ENCODE measurements at places on chromosomes 7 and 10. TPM values are rescaled to one million over a fixed set of nuclear protein-coding genes. Genes with fewer than 3 reads are reported as not detected.
A peak's percentile ranks its signal among the peaks of the same experiment; 100 is the strongest.

DNA sequence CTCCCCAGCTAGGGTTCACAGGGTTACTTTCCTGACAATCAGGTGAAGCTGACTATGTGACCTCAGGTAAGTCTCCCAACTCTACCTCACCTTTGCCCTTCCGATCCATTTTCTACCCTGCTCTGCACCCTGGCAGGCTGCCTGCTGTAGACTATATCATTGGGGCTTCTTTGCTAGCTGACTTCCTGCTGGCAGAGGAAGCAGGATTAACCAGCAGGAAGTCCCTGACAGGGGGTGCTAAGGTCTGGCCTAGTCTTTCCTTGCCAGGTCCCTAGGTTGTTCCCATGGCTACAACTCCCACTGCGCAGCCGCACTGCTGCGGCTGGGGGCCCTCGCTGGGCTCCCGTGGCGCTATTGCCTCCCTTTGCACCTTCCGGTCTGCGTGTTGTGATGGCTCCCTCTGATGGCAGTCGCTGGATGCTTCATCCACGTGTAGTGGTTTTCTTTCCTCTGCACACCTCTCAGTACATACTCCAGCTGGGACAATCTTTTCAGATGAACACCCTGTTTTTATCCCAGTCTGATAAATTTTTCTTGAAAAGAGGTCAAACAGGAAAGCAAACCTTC, 365.9 kb downstream of the REEP3 start:
- no peaks in the 10 kb centered on the region for H3K27me3 ChIP-seq
- no peaks in the 10 kb centered on the region for H3K36me3 ChIP-seq
- no peak overlapping the region for H3K4me3 ChIP-seq
- H3K27ac ChIP-seq, result no peak overlapping the region

- no peaks in the 10 kb centered on the region for H3K36me3 ChIP-seq
- no peaks in the 10 kb centered on the region for H3K27me3 ChIP-seq
- no peaks in the 10 kb centered on the region for H3K4me1 ChIP-seq
- no peak overlapping the region for H3K4me3 ChIP-seq
These were observed 123.0 kb downstream of the CXCL12 start for GRCh38 chr10:44261710-44262455.

DNA sequence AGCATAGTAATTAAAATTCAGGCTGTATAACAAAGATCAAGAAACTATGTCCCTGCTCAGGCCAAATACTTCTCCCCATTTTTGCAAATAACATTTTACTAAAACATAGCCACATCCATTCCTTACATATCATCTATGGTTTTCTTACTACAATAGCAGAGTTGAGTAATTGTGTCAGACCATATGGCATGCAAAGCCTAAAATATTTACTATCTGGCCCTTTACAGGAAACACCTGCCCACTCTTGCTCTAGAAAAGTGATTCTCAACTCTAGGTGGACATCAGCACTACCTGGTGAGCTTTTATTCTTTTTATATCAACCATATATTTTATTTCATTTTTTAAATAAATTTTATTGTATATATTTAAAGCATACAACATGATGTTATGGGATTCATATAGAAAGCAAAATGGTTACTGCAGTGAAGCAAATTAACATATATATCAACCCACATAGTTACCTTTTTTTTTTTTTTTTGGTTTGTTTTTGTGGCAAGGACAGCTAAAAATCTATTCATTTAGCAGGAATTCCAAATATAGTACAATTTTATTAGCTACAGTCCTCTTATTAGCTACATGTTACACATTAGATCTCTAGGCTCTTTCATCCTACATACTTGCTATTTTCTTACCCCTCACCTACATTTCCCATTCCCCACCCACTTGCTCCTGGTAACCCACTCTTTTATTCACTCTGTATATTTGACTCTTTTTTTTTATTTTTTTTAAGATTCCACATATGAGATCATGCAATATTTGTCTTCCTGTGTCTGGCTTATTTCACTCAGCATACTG, 19.6 kb downstream of the ABI1 start:
- H3K27ac ChIP-seq, result no peak overlapping the region
- DNase-seq, result no peak
- H3K27me3 ChIP-seq, result no peaks in the 10 kb centered on the region
- no peak overlapping the region for H3K4me3 ChIP-seq

DNA sequence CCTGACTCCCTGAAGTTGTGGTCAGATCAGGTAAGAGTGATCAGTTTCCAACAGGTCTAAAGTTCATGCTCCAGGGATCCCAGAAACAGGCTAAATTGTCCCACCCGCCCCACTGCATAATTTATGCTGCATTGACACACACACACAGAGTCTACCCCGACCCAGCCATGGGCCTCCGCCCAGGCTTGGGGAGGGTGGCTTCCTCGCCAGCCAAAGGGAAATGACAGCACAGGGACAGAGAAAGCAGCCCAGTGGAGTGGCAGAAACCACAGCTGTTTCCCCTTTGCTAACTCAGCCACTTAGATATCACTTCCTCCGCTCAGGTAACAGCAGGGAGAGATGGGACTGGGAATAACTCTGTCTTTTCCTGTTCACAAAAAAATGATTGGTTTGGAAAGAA, 9.4 kb downstream of the SH3PXD2A start:
- H3K4me1 ChIP-seq, result peaks cover 70% of the 10 kb centered on the region
- peak; percentile 46 for DNase-seq
- H3K4me3 ChIP-seq, result no peak overlapping the region
- no peaks in the 10 kb centered on the region for H3K27me3 ChIP-seq
- H3K36me3 ChIP-seq, result no peaks in the 10 kb centered on the region

DNA sequence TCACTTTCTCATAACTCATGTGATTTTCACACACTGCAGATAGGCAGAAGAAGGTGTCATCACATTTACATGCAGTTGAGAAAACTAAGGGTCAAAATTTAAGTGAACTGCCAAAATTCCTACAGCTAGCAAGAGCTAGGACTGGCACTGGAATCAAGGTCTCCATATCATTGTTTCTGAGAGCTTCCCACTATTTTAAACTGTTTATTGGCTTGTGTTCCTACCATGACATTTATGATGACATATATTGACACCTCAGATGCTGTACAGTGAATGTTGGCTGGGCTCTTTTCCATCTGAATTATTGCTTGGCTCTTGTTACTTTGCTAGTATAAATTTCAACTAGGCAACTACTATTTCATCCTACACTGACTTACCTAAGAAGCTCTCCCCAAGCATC, 2.0 kb downstream of the THSD7A start:
- no peak overlapping the region for H3K4me3 ChIP-seq
- no peaks in the 10 kb centered on the region for H3K27me3 ChIP-seq
- no peak for DNase-seq
- no peak overlapping the region for H3K27ac ChIP-seq

- no peaks in the 10 kb centered on the region for H3K36me3 ChIP-seq
- no peak overlapping the region for H3K27ac ChIP-seq
- H3K4me1 ChIP-seq, result peaks cover 8% of the 10 kb centered on the region
- no peaks in the 10 kb centered on the region for H3K27me3 ChIP-seq
These were observed 4.0 kb upstream of the VIPR2 start for GRCh38 chr7:159148430-159149395.

DNA sequence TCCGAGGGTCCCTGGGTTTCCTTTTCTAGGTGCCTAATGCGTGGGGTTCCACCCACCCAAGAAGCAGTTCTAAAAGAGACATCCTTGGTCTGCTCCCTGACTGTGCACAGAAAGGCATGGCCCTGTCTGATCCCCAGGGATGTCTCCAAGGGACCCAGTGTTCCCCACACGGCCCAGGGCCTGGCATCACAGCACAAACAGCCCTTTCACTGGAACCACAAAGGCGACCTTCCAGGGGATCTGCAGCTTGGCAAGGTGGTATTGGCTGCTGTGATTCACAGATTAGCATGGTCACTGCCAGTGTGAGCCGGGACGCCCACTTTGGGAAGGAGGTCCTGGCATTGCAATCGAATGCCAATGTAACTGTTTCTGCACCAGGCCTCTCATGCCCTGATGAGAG, 6.4 kb downstream of the KCNMA1 start:
- DNase-seq, result no peak
- H3K4me1 ChIP-seq, result peaks cover 75% of the 10 kb centered on the region
- no peaks in the 10 kb centered on the region for H3K27me3 ChIP-seq
- no peak overlapping the region for H3K4me3 ChIP-seq
- H3K27ac ChIP-seq, result peak overlapping the region; percentile 90
- H3K36me3 ChIP-seq, result no peaks in the 10 kb centered on the region

DNA sequence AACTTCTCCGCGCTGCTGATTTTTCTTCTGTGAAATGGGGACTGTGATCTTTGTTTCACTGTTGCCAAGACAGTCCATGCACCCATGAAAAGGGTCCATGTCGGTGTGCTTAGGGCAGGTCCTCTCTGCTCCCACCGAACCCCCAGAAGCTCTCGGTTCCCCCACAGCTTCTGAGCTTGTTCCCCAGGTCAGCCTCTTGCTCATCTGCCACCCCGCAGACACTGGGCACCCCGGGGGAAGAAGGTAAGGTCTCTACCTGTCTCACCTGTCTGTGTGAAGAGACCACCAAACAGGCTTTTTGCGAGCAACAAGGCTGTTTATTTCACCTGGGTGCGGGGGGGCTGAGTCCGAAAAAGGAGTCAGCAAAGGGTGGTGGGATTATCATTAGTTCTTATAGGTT, 66.2 kb upstream of the NANOS1 start:
- no peak overlapping the region for H3K27ac ChIP-seq
- H3K36me3 ChIP-seq, result no peaks in the 10 kb centered on the region
- peaks cover 44% of the 10 kb centered on the region for H3K4me1 ChIP-seq
- H3K4me3 ChIP-seq, result no peak overlapping the region
- no peak for DNase-seq
- no peaks in the 10 kb centered on the region for H3K27me3 ChIP-seq

DNA sequence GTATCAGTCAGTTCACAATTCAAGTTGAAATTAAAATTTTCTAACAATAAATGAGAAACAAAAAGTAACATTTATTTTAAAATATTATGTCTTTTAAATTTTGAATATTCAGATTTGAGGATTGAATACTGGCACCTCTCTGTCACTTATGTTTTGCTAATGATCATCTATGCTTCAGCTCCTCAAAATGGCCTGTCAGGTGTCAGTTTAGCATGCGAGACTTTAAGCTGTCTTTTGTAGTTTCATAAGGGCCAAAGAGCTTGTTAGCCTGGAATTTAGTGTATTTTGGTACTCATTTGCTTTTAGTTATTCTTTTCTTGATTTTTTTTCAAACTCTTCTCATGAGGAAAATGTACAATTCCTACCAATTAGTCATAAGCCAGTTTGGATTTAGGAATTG, 102.0 kb upstream of the RPA3 start:
- H3K36me3 ChIP-seq, result no peaks in the 10 kb centered on the region
- H3K4me1 ChIP-seq, result no peaks in the 10 kb centered on the region
- H3K27ac ChIP-seq, result no peak overlapping the region

DNA sequence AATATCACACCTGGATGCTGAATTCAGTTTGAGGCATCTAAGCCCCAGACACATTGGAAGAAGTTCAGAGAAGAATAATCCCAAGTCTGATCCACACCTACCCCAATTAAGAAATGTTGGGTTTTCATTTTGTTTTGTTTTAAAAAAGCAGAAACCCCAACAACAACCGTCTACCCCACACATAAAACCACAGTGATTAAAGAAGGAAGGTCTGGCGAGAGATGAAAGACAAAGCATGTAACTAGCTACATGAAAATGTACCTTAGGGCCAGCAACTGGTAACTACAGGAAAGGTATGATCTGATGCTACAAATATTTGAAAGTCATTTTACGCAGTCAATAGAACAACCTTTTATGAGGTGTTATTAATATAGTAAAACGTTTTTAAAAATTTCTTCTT, 1112.3 kb downstream of the GATA3 start:
- no peaks in the 10 kb centered on the region for H3K4me1 ChIP-seq
- H3K4me3 ChIP-seq, result no peak overlapping the region
- H3K36me3 ChIP-seq, result no peaks in the 10 kb centered on the region
- DNase-seq, result no peak
- H3K27me3 ChIP-seq, result no peaks in the 10 kb centered on the region

GRCh38 chr7:138186951-138187351, 110.7 kb downstream of the AKR1D1 start:
- no peak for DNase-seq
- no peak overlapping the region for H3K27ac ChIP-seq
- no peaks in the 10 kb centered on the region for H3K27me3 ChIP-seq
- no peaks in the 10 kb centered on the region for H3K36me3 ChIP-seq
- H3K4me1 ChIP-seq, result no peaks in the 10 kb centered on the region

- no peaks in the 10 kb centered on the region for H3K27me3 ChIP-seq
- H3K4me3 ChIP-seq, result no peak overlapping the region
- peaks cover 48% of the 10 kb centered on the region for H3K4me1 ChIP-seq
- no peaks in the 10 kb centered on the region for H3K36me3 ChIP-seq
- H3K27ac ChIP-seq, result peak overlapping the region; percentile 92
These were observed 1.7 kb upstream of the MCU start for GRCh38 chr10:72690071-72690755.

DNA sequence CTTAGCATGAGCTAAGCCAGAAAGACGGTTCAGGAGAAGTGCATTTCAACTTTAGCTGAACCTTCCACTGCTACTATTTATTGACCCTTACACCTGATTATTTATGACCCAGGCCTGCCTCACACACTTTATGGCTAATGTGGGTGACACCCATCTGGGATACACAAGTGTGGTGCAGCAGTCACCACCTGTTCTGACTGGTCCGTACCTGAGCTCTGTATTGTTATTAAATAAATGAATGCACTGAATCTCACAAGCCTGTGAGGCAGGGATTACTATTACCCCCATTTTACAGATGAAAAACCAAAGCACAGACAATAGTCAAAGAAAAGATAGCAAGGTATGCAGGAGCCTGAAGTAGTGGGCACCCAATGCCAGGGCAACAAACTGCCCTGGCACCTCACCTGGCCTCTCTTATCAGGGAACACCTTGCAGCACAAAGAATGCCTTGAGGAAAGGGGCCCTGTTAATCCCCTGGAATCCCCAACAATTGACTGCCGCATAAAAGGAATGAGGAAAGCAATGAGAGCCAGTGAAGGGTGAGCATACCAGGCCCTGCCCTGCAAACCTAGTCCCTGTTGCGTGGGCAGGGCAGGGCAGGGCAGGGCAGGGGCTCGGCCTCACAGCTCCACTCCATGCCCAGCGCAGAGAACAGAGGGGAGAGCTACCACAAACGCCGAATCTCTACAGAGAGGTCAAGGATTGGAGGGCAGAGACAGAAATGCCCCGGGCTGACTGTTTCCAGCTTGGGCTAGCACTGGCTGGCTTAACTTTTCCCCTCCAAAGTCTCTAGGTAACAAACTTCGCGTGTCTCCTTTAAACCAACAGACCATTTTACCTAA, 1.3 kb downstream of the ANXA11 start:
- H3K4me3 ChIP-seq, result peak overlapping the region; percentile 84
- H3K4me1 ChIP-seq, result peaks cover 56% of the 10 kb centered on the region
- H3K27me3 ChIP-seq, result no peaks in the 10 kb centered on the region
- peak overlapping the region; percentile 97 for H3K27ac ChIP-seq
- DNase-seq, result no peak
- no peaks in the 10 kb centered on the region for H3K36me3 ChIP-seq

- H3K4me3 ChIP-seq, result no peak overlapping the region
- no peaks in the 10 kb centered on the region for H3K4me1 ChIP-seq
- H3K27me3 ChIP-seq, result no peaks in the 10 kb centered on the region
- DNase-seq, result no peak
These were observed 87.9 kb downstream of the DPY19L1 start for GRCh38 chr7:34949361-34949760.

Gene CAV2
- total RNA-seq, result 26.2 TPM

Gene NEUROD6
- not detected for total RNA-seq

Gene GRID2IP
- total RNA-seq, result not detected

Gene CALHM1
- total RNA-seq, result not detected

Gene FOXL3
- not detected for total RNA-seq

Gene PNLIPRP3
- total RNA-seq, result not detected

Gene BBIP1
- total RNA-seq, result 15.3 TPM

Gene HSPA12A
- total RNA-seq, result 4.5 TPM

Gene RNF32
- not detected for total RNA-seq
